ENCODE measurements at places on chromosomes 1 and 21.

DNA sequence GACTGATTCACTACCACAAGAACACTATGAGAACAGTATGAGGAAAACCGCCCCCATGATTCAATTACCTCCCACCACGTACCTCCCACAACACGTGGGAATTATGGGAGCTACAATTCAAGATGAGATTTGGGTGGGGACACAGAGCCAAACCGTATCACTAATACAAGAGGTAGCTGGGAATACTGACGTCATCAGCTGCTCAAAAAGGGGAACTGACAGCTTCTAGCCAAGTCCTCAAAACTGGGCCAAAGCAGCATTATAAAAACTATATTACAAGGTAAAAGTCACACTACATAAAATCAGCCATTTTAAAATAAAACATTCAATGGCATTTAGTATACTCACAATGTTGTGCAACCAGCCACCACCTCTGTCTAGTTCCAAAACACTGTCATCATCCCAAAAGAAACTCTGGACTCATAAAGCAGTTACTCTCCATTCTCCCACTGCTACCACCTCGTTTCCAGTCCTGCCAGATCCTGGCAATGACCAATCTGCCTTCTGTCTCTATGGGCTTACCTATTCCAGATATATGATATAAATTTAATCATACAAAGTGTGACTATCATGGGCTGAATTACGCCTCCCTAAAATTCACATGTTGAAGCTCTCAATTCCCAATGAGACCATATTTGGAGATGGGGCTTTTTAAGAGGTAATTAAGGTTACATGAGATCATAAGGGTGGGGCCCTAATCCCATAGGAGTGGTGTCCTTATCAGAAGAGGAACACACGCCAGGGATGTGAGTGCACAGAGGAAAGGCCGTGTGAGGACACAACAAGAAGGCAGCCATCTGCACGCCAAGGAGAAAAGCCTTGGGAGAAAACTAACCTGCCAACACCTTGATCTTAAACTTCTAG is 192.1 kb downstream of the SETD4 start:
- DNase-seq, result no peak

GRCh38 chr1:111827946-111828345 is 72.2 kb downstream of the DDX20 start:
- DNase-seq, result no peak

GRCh38 chr1:215076322-215076721 is 6.2 kb upstream of the KCNK2 start:
- no peak for DNase-seq

- DNase-seq, result no peak
These were observed 28.8 kb upstream of the ZBTB18 start for GRCh38 chr1:244022311-244022710.

DNA sequence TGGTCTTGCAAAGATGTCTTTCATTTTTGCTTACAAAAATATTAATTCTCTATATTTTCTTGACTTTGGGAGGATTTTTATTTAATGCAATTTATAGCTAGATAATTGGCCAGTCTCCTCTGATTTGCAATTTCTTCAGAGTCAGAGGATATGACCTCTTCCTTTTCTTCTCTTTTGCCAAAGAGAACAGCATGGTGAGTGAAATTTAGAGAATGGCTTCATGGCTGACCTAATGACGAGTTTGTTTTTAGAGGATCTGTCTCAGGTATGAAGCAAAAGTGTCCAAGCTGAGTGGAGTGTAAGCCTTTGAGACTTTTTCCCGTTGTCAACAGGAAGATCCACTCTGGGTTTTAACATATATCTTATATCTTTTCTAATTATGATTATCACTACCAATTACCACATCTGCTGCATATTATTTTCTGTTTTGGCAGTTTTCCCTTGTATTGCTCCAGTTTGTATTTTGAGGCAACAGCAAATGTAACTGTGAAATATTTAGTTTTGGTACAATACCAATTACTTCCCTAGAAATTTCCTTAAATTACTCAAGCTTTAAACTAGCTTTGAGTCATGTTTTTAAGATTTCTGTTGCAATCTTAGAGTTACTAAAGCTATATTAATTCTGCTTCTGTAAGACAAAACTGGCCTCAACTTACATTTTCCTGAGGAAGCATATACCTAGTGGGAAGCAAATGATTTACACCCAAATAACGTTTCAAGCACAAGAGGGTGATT is 332.8 kb upstream of the ZRANB2 start:
- no peak for DNase-seq

DNA sequence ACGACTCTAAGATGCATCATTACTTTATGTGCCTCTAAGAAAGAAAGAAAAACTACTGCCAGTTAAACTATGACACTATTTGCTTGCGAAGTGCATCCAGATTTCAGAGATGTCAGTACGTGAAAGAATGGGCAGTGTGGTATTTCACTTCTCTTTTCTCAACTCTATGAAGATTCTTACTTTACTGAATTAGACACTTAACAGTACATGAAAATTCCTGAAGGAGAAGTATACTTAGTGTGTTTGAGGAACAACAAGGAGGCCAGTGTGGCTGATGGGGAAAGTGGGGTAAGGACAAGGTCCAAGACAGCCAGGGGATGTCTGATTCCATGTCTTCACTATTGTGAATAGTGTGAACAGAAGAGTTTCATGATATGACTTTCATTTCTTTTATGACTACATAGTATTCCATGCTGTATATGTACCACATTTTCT is 53.9 kb upstream of the HSD17B7 start:
- no peak for DNase-seq

GRCh38 chr1:14862114-14862771 is 263.8 kb downstream of the KAZN start:
- DNase-seq, result no peak

GRCh38 chr21:16569679-16570078 is 839.9 kb downstream of the USP25 start:
- DNase-seq, result no peak

GRCh38 chr1:14606632-14607031 is 8.1 kb downstream of the KAZN start:
- no peak for DNase-seq

DNA sequence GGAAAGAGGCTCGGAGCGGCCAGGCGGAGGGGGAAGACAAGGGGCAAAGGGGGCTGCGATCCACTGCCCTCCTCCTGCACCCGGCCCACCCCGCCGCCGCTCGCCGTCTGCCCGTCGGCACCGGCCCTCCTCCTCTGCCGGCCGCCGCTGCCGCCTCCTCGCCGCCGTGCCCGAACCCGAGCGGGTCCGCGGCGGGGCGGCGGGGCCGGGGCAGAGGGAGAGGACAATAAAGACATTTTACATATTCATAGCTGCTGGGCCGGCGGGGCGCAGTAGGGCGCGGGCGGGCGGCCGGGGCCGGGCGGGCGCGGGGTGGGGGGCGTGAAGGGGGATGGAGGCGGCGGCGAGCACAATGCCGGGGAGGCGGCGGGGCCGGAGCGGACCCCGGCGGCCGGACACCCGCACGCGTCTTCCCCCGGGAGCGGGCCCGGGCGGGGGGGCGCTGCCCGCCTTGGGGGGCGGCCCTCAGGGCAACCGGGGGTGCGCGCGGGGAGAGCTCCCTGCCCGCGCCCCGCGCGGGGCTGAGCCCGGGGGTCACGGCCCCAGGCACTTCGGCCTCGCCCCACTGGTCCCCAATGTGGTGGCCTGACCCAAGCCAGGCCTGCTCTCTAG is 546 bp downstream of the POU2F1 start:
- no peak for DNase-seq

DNA sequence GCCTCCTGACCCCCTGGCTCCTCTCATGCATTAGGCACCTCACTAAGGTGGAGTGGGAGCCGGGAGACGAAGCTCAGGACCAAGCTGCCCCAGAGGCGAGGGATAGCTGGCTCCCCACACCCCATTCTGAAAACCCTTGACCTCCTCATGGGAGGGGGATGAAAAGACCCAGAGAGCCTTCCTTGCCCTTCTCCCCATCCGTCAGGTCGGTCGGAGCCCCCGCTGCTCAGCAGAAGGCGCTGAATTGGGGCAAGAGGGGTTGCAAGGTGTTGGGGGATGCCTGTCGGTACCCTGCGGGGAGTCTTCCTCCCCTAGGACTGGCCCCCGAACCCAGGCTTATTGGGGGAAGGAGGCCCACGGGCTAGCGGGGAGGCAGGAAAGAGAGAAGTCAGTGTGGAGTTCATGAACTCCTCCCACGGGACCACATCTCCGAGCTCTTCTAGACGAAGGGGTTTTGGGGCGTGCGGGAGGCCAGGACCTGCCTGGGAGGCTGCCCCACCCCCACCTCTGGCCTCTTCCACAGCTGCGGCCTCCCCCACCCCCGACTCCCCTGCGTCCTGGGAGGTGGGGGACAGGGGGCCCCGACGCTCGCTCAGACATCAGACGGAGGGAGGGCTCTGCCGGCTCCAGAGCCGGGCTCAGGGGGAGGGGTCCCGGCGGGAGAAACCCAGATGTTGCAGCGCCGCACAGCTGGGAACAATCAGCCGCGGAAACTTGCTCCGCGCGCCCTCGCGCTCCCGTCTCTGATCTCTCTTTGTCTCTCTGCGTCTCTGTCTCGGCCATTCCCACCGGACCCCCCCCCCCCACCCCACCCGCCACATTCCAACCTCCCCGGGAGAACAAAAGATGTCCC is 719 bp downstream of the MFAP2 start:
- DNase-seq, result no peak

GRCh38 chr21:32411350-32412161 is 950 bp upstream of the EVA1C start:
- no peak for DNase-seq

- no peak for DNase-seq
These were observed 856.3 kb upstream of the B3GALT2 start for GRCh38 chr1:194042736-194043135.

- no peak for DNase-seq
These were observed 18.8 kb upstream of the PHLDA3 start for GRCh38 chr1:201487742-201488141.

- DNase-seq, result peak; percentile 2
These were observed at the start of gene TTLL7 for GRCh38 chr1:83998498-83999315. Gene TTLL7, minus strand, starts transcription at chr1:83999132. Its CDS starts 46,921 bp downstream, at chr1:83952211.

- no peak for DNase-seq
These were observed 107.2 kb downstream of the FAF1 start for GRCh38 chr1:50852889-50853288.

- DNase-seq, result no peak
These were observed 2.5 kb upstream of the TTLL10 start for GRCh38 chr1:1171161-1171545.

GRCh38 chr1:53681977-53682685 is 56.8 kb downstream of the GLIS1 start:
- no peak for DNase-seq

GRCh38 chr1:68270951-68271350 is 38.6 kb upstream of the WLS start:
- DNase-seq, result no peak

- no peak for DNase-seq
These were observed 21.0 kb downstream of the HMGN2 start for GRCh38 chr1:26493267-26493666.

- DNase-seq, result no peak
These were observed 44.1 kb downstream of the NIBAN1 start for GRCh38 chr1:184930232-184930631.

DNA sequence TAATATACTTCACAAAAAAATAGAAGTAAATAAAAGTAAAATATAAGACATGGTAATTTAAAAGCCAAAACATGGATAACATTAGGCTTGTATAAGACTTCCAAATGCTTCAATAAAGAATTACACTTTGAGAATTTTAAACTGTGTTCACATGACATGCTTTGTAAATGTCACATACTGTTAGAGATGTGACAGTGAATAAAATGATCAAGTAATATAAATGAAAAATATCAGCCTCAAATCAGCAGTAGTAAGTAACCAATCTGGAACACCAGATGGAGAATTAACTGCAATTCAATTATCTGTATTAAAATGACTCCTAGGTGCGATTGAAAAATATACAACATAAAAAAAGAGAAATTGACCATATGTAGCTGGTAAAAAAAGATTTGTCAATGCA is 1260.8 kb downstream of the BRINP3 start:
- no peak for DNase-seq

- DNase-seq, result no peak
These were observed 154.2 kb upstream of the ZNHIT6 start for GRCh38 chr1:85862456-85862855.

- DNase-seq, result no peak
These were observed 115.4 kb upstream of the RAB4A start for GRCh38 chr1:229155472-229155871.

- DNase-seq, result no peak
These were observed 86.1 kb downstream of the PRKAB2 start for GRCh38 chr1:147086129-147086528.

GRCh38 chr1:3530926-3531818 is 76.7 kb downstream of the ARHGEF16 start:
- peak; percentile 66 for DNase-seq

GRCh38 chr1:233016798-233017197 is 66.4 kb downstream of the NTPCR start:
- DNase-seq, result no peak

DNA sequence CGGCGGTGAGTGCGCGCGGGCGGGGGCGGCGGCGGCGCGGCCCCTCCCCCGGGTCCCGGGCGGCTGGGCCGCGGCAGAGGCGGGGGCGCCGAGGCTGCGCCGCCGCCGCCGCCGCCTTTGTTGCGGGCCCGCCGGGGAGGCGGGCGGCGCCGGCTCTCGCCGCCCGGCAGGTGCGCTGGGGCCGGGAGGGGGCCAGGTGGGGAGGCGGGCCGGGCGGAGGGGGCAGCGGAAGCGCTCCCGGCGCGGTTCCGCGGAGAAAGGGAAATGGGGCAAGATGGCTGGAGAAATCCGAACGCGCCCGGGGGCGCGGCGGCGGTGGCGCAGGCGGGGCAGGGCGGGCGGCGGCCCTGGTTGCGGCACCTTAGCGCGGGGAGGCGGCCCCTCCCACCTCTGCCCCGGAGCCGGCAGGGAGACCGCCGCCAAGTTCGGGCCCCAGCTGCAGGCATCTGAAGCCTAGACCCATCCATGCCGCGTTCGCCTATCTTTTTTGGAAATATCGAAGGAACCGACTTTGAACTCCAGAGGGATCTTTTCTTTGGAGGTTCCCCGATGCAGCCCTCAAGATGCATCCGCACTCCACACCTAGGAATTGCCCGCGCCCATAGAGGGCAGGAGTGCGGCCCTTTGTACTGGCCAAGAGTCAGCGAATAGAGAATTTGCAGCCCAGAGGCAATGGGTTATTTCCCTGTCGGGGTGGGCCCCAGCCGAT is 479 bp downstream of the POGK start:
- DNase-seq, result peak; percentile 19

DNA sequence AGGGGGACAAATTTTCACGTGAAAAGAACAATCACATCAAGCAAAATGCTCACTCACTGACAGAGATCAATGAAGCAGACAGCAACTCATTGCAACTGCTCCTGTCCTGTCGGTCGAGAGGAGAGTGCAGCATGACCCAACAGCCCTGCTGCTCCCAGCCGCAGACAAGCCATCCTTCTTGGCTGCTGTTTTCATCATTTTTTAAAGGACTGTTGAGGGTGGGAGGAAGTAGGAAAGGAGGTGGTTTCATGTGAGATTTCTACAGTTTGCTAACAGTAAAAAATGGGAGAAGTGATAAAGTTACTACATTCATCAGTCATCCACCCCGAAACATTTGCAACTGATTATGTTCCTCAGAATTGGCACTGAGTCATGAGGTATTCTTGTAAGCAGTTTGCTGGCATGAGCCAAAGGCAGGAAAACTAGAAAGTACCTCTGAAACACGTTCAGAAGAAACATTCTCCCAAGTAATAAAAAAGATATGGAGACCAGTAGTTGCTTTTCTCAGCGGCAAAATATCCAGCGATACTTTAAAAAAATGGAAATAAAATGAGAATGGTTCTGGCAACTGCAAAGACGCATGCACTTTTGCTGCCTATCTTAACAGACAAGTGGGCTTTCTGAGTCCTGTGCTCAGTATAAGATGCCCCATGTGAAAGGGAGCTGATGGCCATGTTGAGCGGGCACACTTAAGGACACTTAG is 72.0 kb upstream of the CLDN14 start:
- DNase-seq, result no peak
